Psoas muscle (tissue), 8 donors: ENCODE measurements at places on chromosomes 7 and 10. TPM values are rescaled to one million over a fixed set of nuclear protein-coding genes. Genes with fewer than 3 reads are reported as not detected.

DNA sequence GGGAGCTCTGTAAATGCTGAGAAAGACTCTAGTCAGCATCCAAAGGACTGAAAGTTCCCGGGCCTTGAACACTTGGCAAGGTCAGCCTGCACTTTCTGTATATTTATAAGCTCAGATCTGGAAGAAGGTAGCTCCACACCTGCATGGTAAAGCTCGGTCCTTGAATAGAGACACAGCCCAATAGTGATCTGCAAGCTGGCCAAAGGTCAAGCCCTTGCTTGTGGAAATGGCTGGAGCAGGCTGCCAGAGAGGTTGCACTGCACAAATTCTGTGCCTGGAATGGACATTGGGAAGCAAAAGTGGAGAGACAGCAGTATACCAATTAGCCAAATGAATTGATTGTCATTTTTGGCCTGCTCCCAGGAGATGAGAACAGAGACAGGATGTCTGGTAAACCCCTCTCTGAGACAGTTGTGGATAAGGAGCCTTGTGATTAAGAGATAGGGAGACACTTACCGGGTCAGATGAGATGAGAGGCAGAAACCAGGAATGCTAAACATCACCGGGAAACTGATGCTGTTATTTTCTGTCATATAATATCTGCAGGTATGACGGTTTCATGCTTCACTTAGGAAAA, 8.0 kb upstream of the FRA10AC1 start:
- no peak for DNase-seq

- DNase-seq = no peak
Measured at GRCh38 chr10:43136432-43136831, 1.8 kb upstream of the CSGALNACT2 start.

DNA sequence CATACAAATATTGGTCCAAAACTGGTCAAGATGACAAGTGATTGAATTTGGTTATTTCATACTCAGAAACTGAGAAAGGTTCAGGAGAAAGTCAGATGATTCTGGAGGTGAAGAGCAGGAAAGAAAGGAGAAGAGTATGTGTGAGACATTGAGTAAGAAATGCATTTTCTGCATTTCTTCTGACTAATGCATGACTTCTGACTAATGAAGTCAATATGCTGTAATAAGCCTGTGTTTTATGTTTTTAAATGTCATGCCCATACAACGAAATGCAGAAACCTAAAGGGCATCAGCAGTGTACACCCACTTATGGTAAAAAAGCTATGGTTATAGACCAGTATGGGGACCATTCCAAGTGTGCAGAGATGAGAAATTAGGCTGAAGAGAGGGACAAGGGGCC, 1227.8 kb upstream of the SORCS1 start:
- DNase-seq = no peak

Gene TMEM254
- 3.5 TPM for total RNA-seq
